ENCODE measurements at places on chromosomes 16 and 17.

GRCh38 chr17:11899537-11899942, 97.7 kb downstream of the ZNF18 start:
- no peak for DNase-seq

DNA sequence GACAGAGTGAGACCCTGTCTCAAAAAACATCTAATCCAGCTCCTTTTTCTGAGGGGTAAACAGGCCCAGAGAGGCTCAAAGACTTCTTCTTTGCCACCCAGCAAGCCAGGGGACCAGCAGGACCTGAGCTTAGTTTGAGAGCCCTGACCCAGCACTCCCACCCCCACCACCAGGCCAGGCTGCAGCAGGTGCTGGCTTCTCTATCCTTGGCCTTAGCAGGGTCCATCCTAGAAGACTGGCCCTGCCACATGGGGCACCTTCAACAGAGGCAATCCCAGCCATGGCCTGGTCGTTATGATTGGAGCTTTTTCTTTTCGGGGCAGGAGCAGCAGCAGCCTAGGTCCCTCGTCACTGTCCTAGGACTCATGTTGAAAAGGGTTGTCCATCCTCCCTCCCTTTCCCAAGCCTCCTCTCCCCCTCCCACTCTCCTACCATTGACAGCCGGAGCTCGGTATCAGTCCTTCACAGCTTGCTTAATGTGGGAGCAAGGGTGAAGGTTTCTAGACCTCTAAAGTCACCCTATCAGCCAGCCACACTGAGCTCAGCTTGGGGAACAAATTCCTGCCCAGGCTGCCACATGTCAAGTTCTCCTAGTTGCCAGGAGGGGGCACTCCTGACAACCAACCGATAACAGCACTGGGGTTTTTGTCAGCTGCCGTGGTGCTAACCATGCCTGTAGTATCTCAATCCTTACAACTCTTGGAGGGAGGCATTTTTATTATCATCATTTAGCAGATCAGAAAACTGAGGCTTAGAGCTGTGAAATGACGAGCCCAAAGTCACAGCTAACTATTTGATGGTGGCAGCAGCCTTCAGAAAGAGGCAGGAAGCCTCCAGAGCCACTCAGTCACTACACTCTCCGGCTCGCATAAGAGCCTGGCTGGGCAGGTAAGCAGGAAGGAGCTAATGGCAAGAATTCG, 11.2 kb downstream of the MRPL27 start:
- DNase-seq: no peak

- DNase-seq: no peak
These were observed 73.3 kb upstream of the DHX40 start for GRCh38 chr17:59492091-59492451.

- DNase-seq: no peak
These were observed 796 bp upstream of the CES3 start for GRCh38 chr16:66960270-66960669.

DNA sequence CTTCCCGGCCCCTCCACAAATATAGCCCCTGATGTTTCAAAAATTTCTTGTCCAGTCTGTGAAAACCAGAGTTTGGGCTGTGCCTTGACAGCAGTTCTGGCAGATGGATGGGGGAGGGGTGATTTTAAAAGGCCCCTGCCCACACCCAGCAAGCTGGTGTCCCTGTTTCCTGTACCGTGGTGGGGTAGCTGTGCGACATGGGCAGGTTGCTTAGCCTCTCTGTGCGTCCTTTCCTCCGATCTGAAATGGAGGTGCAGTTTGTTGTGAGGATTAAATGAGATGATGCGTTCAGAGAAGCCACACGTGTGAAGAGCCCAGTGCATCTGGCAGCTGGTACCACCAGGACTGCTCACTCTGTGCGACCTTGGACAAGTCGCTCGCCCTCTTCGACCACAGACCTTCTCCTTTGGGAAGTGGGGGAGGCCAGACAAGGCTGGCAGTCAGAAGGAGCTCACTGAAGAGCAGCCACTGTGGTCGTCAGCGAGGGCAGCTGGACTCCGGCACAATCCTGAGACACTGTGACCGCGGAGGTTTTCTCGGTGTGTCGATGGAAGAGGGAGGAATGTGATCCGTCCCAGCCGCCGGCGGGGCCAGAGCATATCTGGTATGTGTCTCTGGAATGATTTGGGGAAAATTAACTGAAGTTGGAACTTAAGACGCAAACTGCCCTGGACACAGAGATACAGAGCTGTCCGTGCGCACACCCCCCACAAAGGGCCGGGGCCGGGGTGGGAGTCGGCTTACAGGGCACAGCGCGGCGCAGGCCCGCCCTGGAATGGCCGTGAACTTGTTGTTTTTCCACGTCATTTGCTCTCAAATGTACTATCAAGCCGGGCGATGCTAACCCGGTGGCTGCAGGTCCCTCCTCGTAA, 721 bp upstream of the WFIKKN2 start:
- DNase-seq: no peak

DNA sequence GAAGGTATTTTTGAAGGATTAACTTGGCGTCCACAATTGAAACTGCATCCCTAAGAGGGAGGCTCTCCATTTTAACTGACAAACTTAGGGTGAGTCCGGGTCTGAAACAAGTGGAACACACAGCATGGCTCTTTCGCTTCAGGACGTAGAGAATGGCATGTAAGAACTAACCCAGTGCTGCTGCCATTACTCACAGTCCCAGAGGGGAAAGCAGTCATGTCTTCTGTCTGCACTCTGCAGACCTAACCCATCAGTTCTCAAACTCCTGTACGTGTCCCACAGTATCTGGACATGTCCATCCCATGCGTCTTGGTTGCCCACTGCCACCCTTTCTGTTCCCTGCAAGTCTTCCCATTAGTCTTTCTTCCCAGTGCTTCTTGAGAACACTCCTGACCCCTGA, 563 bp downstream of the ST6GALNAC1 start:
- no peak for DNase-seq

- DNase-seq: no peak
These were observed 704 bp downstream of the ASIC2 start for GRCh38 chr17:33292201-33292980.

- no peak for DNase-seq
These were observed 54.3 kb downstream of the N4BP1 start for GRCh38 chr16:48555597-48556242.

- no peak for DNase-seq
These were observed 102.6 kb downstream of the N4BP1 start for GRCh38 chr16:48507391-48507790.

- DNase-seq: no peak
These were observed 51.0 kb upstream of the MARCHF10 start for GRCh38 chr17:62859146-62859545.

DNA sequence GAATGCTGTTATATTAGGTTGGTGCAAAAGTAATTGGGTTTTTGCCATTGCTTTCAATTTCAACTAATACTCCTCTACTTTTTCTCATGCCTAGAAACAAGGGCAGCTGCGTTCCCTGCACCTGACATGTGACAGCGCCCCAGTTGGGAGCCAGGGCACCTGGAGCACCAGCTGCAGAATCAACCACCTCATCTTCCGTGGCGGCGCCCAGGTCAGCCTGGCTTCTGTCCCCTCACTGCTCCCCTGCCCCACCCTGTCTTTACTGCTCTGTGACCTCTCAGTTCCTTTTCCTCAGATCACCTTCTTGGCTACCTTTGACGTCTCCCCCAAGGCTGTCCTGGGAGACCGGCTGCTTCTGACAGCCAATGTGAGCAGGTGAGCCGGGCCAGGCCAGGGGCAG, 16.4 kb upstream of the ITGAD start:
- DNase-seq: no peak

- peak; percentile 89 for DNase-seq
These were observed 50.9 kb downstream of the CDH11 start for GRCh38 chr16:65070831-65071432.

- DNase-seq: no peak
These were observed 349.1 kb upstream of the EEF2KMT start for GRCh38 chr16:5446623-5447240.

GRCh38 chr17:72594248-72594647, 473.4 kb downstream of the SOX9 start:
- no peak for DNase-seq

- DNase-seq: no peak
These were observed at the start of gene ANTKMT for GRCh38 chr16:720990-721764. TSS of gene ANTKMT (plus strand) at chr16:721146. CDS start at chr16:721275, 129 bp downstream.

DNA sequence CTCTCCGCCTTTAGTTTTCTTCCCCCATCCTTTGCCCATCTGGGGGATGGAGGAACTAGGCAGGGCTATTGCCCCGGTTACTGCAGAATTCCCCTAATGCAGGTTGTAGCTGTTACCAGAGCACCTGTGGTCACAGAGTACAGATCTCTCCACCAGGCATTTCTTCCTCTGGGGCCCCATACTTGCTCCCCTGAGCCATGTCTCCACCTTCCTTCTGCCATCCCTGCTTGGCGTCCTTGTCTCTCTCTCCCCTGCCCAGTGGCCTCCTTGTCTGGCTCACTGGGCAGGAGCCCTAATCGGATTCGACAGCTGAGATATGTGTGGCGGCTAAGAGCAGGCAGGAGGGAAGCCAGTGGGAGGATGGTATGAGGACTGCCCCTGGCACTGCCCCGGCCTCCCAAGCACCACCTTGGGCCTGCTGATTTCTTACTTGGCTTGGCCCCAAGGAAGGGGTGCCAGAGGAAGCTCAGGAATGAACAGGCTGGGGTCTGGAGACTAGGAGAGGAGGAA, 2.0 kb downstream of the RARA start:
- no peak for DNase-seq

GRCh38 chr17:14886200-14886739, 378.9 kb downstream of the PMP22 start:
- DNase-seq: no peak

DNA sequence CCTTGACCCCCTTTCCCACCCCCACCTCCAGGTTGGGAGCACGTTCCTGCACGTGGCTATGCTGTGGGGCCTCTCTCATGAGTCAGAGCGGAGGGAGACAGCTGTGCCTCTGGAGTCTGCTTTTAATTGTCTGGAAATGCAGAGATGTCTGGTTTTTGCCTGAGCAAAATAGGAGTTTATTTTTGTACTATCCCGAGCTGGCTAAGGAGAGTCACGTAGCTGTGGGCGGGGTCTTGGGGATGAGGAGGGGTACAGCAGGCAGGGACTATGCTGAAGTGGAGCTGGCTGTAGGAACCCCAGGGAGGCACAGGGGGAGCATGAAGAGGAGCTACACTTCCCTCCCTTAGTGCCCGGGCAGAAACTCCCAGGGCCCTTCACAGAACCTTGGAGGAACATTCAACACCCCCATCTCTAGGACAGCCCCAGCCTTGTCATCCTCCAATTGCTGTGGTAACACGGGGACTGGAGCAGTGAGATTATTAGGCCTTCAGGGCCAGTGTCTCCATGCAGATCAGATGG, 44.7 kb upstream of the LGALS9 start:
- DNase-seq: peak; percentile 68

DNA sequence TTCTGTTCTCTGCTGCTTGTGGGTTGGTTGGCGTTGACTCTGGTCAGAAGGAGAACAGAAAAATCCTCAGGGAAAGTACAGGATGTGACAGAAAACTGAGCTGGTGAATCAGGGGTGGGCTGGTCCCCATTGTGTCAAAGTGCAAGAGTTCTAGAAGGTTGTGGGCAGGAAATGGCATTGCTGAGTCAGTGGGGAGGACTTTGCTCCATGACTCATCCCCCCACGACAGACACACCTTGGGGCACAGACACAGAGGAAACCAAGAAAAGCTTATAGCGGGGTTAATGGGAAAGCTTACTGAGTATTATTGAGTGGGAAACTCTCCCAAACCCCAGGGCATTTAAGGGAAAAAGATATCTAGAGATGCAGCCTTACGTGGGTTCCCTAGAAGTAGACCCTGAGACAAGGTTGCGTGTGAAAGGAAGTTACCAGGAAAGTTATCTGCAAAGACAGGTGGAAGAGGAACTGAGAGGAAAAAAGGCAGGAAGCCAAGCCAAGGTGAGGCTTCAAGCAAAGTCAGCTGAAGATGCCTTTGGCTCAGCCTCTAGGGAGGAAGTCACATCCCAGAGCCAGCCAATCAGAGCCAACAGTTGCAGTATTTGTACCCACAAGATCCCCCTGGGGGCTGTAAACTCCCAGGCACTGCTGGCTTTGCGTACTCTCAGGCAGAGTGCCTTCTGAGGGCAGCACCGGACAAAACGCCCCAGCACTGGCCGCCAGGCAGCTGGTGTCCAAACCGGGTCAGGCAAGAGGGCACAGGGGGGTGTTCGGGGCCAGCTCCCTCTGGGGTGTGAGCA, 86.4 kb downstream of the FOXL1 start:
- DNase-seq: peak; percentile 83

GRCh38 chr17:32311028-32311536, 30.9 kb downstream of the C17orf75 start:
- DNase-seq: no peak

- DNase-seq: no peak
These were observed 60.9 kb downstream of the CLEC19A start for GRCh38 chr16:19346335-19346922.

DNA sequence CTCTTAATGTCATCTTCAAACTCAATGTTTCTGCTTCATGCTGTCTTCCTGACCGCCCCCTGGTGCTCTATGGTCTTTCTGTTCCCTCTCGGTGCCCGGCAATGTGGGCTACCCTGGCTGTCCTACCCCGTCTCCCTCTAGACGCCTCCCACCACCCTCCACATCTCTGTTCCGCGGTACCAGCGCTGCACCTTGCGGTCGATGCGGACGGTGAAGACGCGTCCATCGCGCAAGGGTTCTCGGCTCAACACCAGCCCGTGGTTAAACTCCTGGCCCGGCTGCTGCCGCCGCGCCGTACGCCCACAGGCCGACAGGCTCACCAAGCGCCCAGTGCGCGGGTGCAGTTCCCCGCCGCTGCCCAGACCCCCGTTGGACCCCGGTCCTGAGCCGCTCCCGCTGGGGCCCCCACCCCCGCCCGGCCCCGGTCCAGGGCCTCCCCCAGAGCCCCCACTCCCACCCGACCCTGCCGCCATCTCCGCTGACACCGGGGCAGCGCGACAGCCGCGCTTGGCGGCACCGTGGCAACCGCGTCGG, at the start of gene NEURL4:
Gene NEURL4 (minus strand): TSS at position 496 of the 534 bp plus-strand sequence. CDS start 23 bp downstream, at position 473.
- DNase-seq: no peak

- DNase-seq: no peak
These were observed 17.5 kb downstream of the B9D1 start for GRCh38 chr17:19345067-19345460.

- no peak for DNase-seq
These were observed 11.4 kb downstream of the CHST4 start for GRCh38 chr16:71537643-71538042.

- DNase-seq: no peak
These were observed 6.7 kb upstream of the GOSR2 start for GRCh38 chr17:46916211-46916610.

GRCh38 chr16:839643-840408, 39.3 kb upstream of the GNG13 start:
- no peak for DNase-seq

GRCh38 chr17:80942423-80943345, 49.0 kb upstream of the CHMP6 start:
- DNase-seq: peak; percentile 4

- DNase-seq: no peak
These were observed 15.5 kb downstream of the TK2 start for GRCh38 chr16:66534376-66534799.

GRCh38 chr17:49952209-49952911, 16.6 kb upstream of the DLX4 start:
- DNase-seq: no peak

DNA sequence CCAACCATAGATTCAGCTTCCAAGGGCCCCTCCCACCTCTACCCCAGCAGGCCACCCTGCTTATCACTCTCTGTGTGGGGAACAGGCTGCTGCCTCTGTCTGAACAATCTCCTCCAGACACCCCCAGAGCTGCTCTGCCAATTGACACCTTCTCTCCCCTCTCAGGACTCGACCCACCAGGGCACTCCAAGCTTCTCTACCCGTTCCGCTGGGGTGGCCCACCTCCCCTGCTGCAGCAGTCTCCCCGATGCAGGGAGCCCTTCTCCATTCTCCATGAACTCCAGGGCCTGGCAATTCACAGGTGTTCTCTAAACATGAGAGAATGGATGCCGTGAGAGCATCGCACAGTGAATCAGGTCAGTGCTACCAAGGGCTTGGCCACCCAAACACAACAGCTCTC, 28.3 kb upstream of the FAAP100 start:
- DNase-seq: no peak

Data from AG04449 (cell line).